Putamen (tissue), 1 donor: ENCODE measurements at places on chromosomes 16 and 17.

DNA sequence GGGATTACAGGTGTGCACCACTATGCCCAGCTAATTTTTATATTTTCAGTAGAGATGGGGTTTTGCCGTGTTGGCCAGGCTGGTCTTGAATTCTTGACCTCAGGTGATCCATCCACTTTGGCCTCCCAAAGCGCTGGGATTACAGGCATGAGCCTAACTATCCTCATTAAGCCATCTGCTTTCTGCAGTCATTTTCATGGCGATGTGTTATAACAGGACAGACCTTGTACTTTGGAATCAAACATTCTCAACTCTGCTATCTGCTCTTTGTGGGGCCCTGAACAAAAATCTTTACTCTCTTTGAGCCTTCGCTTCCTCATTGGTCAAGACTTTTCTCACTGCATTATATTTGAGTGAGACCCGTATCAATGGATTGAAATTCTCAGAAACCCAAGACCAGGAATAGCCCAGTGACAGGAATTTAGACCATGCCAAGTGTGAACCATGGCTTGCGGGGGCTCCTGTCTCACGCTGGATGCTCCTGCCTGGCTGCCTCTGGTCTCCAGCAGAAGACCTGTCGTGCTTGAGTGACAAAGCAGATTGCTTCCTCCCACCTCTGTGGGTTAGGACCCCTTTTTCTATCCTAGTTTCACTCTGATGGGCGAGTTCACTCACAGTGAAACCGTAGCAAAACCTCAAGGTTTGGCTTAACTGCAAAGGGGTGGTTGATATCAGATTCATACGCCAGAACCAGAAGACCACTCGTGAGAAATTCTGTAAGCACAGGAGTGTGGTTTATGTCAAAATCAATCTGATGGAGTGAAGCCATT lies 519.1 kb downstream of the MAF start:
- no peak for DNase-seq

GRCh38 chr17:83106056-83106588 lies 26.7 kb downstream of the METRNL start:
- no peak for DNase-seq

DNA sequence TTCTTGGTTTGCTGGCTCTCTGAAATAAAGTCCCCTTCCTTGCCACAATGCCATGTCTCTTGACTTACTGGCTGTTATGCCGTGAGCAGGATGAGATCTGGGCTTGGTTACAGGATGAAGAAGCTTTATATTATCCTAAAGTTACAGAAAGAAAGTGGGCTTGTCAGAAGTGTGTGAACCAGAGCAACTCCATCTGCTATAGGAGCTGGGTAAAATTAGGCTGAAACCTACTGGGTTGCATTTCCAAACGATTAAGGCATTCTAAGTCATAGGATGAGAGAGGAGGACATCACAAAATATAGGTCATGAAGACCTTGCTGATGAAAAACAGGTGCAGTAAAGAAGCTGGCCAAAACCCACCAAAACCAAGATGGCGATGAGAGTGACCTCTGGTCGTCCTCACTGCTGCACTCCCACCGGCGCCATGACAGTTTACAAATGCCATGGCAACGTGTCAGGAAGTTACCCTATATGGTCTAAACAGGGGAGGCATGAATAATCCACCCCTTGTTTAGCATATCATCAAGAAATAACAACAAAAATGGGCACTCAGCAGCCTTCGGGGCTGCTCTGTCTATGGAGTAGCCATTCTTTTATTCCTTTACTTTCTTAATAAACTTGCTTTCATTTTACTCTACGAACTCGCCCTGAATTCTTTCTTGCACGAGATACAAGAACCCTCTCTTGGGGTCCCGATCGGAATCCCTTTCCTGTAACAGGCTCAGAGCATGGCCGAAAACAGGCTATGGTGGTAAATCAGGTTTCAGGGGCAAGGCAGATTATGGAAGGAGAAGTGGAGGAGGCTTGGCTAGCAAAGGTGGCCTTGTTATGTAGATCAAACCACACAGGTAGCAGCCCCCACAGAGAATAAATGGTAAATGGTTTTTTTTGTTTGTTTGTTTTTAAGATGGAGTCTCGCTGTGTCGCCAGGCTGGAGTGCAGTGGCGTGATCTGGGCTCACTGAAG lies 81.3 kb upstream of the C16orf82 start:
- DNase-seq, result no peak

DNA sequence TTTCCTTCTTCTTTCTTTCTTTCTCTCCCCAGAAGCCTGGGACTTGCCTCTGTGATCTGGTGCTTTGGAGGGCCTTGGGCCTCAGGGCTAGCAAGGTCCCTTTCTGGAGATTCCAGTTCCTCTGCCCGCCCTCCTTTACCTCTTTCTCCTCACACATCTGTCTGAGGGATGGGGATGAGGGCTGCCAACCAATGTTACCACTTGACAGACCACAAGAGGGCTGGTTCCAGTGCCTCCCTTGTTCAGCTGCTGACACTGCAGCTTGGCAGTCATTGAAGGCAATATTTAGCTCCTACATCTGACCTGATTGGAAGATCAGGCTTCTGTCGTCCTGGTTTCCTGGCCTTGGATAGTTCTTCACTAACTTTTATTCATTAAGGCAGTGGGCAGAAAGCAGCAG lies 3.6 kb upstream of the ZNF652 start:
- DNase-seq, result peak; percentile 65

GRCh38 chr17:48181653-48182052 lies 74.1 kb downstream of the SNX11 start:
- no peak for DNase-seq

- DNase-seq, result no peak
Measured at GRCh38 chr16:6629110-6629509, 703.5 kb upstream of the RBFOX1 start.

DNA sequence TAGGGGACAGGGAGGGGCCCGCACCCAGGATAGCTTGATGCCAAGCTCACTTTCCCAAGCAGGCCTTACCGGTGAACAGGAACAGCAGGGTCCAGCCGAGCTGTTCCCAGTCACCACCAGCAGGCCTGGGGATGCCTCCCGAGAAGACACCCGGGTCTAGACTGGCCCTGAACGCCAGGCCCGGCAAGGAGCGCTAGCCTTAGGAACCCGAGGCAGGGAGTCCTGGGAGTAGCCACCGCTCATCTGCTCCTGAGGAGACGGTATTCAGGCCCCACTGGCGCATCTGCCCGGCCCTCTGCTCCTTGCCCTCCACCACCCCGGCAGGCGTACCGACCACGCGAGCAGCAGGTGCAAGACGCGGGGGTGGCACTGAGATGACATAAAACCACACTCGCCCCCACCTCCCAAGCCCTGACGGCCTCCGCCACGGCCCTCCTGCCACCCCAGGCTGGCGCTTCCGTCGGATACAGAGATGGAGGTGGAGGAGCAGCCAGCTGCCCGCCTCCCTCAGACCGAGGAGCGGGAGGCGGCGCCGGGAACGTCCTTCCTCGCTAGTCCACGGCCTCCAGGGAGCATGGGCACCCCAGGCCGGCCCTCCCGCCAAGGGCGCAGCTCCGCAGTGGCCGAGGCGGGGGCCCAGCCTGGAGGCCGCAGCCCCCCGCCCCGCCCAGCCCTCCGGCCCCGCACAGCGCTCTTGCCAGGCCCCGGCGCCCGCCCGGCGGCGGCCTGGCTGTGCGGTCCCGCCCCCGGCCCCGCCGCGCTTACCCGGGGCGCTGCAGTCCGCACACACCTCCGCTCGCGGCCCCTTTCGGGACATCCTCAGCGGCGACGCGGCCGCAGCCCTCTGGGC lies 661 bp downstream of the GIT1 start:
- no peak for DNase-seq

DNA sequence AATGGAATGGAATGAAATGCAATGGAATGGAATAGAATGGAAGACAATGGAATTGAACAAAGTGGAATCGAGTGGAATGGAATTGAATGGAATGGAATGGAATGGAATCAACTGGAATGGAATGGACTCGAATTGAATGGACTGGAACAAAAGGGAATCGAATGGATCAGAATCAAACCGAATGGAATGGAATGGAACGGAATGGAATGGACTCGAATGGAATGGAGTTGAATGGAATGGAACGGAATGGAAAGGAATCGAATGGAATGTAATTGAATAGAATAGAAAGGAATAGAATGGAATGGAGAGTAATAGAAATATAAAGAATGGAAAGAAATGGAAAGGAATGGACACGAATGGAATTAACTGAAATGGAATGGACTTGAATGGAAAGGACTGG lies 475.2 kb upstream of the WSB1 start:
- DNase-seq, result no peak

DNA sequence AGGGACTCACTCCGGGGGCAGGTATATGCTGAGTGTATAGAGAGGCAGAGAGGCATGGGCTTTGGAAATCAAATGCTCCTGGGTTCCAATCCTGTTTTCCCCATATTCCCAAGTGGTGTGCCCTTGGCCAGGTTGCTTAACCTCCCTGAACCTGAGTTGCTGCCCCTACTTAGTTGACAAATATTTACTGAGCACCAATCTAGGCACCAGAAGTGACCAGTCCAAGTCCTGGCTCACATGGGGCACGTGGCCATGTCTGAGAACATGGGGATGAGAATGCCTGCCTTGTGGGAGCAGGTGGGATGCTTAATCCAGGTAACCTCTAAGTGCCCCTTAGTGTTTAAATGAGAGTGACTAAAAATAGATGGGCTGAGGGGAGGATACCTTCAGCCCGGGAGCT lies 4.2 kb downstream of the SOCS3 start:
- no peak for DNase-seq
